ENCODE measurements at places on chromosomes 6 and 20. TPM values are rescaled to one million over a fixed set of nuclear protein-coding genes. Genes with fewer than 3 reads are reported as not detected.

Gene RIPOR3
- 10.1 TPM for total RNA-seq

Gene TRERF1
- total RNA-seq = 1.3 TPM

Gene C6orf141
- not detected for total RNA-seq

Gene FLRT3
- 0.58 TPM for total RNA-seq

Gene PRDM13
- total RNA-seq = not detected

Gene EDN1
- total RNA-seq = 4.1 TPM

Gene SLC44A4
- not detected for total RNA-seq

Gene KCNG1
- total RNA-seq = 0.52 TPM

Gene MYLK2
- not detected for total RNA-seq

DNA sequence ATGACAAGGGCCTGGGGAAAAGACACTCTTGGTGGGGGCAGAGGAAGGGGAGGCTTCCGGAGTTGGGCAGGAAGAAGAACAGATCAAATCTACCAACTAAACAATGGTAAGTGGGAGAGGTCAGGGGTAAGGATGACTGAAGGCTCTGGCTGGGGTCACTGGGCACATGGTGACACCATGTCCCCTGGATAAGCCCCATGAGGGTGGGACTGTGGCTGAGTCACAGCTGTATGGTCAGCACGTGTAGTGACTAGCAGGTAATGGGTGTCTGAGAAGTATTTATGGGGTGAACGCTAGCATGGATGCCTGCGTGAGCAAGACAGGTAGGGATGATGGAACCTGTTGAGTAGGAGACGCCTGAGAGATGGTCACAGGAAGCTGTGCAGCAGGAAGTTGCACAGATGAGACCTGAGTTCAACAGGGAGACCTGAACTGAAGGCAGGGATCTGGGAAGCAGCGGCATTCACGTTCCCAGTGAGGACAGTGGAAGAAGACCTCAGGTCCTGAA, 64.5 kb upstream of the SNX9 start:
- H3K27ac ChIP-seq = no peak overlapping the region
- no peaks in the 10 kb centered on the region for H3K36me3 ChIP-seq
- no peaks in the 10 kb centered on the region for H3K27me3 ChIP-seq
- H3K4me1 ChIP-seq = peaks cover 14% of the 10 kb centered on the region

- no peak for DNase-seq
- peaks cover 82% of the 10 kb centered on the region for H3K36me3 ChIP-seq
- H3K4me3 ChIP-seq = no peak overlapping the region
- H3K27me3 ChIP-seq = no peaks in the 10 kb centered on the region
- peaks cover 12% of the 10 kb centered on the region for H3K4me1 ChIP-seq
- no peak overlapping the region for H3K27ac ChIP-seq
Observed at GRCh38 chr20:53574819-53575218, 18.8 kb downstream of the ZNF217 start.

DNA sequence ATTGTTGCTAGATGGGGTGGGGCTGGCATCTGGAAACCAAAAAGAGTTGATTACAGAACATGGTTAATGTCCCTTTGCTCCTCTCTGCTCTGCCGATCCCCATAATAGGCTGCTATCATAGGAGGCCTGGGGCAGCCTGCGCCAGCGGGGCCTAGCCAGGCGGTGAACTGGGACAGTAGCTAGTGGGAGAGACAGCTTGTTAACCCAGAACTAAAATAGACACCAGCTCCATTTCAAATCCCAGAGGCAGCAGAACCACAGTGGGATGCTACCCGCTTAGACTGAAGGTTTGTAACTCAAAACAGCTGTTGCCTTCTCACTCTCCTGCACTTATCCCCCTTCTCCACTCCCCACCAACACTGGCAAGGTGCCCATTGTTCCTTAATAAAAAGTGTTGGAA, 98.5 kb downstream of the SSR1 start:
- H3K27ac ChIP-seq = peak overlapping the region; percentile 53
- no peaks in the 10 kb centered on the region for H3K27me3 ChIP-seq

- H3K36me3 ChIP-seq = no peaks in the 10 kb centered on the region
- H3K27ac ChIP-seq = no peak overlapping the region
- no peaks in the 10 kb centered on the region for H3K27me3 ChIP-seq
- no peak overlapping the region for H3K4me3 ChIP-seq
Observed at GRCh38 chr6:137427656-137428290, 66.4 kb downstream of the OLIG3 start.

DNA sequence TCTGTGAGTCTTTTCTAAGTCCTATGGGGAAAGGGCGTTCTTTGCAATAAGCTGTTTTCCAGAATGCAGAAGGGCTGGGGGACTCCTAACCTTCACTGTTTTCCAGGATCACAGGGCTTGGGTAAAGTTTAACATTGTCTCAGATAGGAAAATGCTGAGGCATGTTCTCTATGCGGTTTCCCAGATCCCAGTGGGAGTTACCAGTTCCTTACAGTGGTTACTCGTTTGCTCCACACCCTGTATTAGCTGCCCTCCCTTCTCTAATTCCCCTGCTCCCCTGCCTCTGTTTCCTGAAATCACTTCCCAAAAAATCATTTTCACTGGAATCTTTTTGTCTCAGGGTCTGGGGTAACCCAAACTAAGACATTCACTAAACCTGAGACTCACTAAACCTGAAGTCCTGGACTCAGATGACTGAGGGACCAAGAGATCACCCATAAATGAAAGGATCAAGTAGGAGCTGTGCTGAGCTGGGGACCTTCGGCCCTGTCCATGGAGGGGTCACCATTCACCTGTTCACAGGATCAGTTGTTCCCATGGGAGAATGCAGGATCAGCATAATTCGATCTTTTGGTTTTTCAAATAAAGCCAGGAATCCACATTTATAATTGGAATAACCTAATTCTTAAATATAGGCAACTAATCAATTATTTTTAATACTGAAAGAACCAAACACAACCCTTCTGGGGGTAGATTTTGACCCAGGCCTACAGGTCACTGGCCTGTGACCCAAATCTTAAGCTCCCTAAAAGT, 76.2 kb downstream of the ISM1 start:
- no peaks in the 10 kb centered on the region for H3K27me3 ChIP-seq
- no peak for DNase-seq
- no peaks in the 10 kb centered on the region for H3K36me3 ChIP-seq
- H3K4me1 ChIP-seq = no peaks in the 10 kb centered on the region
- H3K27ac ChIP-seq = no peak overlapping the region

- no peak overlapping the region for H3K27ac ChIP-seq
- no peak overlapping the region for H3K4me3 ChIP-seq
- DNase-seq = no peak
- no peaks in the 10 kb centered on the region for H3K4me1 ChIP-seq
- H3K36me3 ChIP-seq = no peaks in the 10 kb centered on the region
Observed at GRCh38 chr20:6974838-6975237, 207.4 kb downstream of the BMP2 start.

- no peak for DNase-seq
- H3K27ac ChIP-seq = no peak overlapping the region
Observed at GRCh38 chr20:62830821-62831220, 14.0 kb downstream of the COL9A3 start.

DNA sequence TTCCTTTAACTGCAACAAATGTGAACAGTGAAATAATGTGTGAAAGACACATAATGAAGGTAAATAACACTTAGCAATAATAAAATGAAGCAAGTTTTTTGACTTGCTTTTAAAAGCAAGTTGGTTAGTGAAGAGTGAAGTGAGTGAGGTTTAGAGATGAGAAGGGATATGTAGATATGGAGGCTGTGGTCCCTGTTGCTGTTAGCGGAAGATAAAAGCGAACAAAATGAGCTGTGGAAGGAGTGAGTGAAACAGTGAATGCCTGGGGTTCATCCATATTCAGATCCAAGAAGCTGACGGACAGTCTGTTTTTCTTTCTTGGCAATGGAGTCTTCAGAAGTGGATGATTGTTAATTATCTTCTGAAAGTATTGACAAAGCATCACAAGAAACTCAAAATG, 23.5 kb downstream of the ZBTB9 start:
- H3K4me1 ChIP-seq = no peaks in the 10 kb centered on the region
- DNase-seq = no peak
- H3K27ac ChIP-seq = no peak overlapping the region

- H3K27me3 ChIP-seq = no peaks in the 10 kb centered on the region
- DNase-seq = no peak
- H3K4me3 ChIP-seq = no peak overlapping the region
- peaks cover 4% of the 10 kb centered on the region for H3K4me1 ChIP-seq
- H3K27ac ChIP-seq = no peak overlapping the region
- no peaks in the 10 kb centered on the region for H3K36me3 ChIP-seq
Observed at GRCh38 chr20:48622421-48622820, 205.4 kb downstream of the PREX1 start.

DNA sequence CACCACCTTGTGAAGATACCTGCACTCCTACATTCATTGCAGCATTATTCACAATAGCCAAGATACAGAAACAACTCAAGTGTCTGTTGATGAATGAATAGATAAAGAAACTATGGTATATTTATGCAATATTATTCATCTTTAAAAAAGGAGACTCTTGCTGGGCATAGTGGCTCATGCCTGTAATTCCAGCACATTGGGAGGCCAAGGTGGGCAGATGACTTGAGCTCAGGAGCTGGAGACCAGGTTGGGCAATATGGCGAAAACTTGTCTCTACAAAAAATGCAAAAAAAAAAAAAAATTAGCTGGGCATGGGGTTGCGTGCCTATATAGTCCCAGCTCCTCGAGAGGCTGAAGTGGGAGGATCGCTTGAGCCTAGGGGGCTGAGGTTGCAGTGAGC, 119.8 kb downstream of the GJA1 start:
- no peak overlapping the region for H3K27ac ChIP-seq
- H3K4me1 ChIP-seq = no peaks in the 10 kb centered on the region
- no peak for DNase-seq
- no peak overlapping the region for H3K4me3 ChIP-seq

- H3K4me1 ChIP-seq = no peaks in the 10 kb centered on the region
- DNase-seq = no peak
- no peak overlapping the region for H3K4me3 ChIP-seq
- H3K36me3 ChIP-seq = no peaks in the 10 kb centered on the region
- H3K27me3 ChIP-seq = no peaks in the 10 kb centered on the region
Observed at GRCh38 chr20:20939006-20939405, 167.2 kb downstream of the LINC00237 start.

DNA sequence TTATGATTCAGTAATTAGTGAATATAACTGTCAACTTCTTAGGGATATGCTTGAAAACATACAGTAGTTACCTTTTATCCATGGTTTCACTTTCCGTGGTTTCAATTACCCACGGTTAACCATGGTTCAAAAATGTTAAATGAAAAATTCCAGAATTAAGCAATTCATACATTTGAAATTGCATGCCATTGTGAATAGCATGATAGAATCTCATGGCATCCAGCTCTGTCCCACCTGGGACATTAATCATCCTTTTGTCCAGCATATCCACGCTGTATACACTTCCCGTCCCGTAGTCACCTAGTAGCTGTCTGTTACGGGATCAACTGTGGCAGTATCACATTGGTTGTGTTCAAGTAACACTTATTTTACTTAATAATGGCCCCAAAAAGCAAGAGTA, 781.7 kb upstream of the CITED2 start:
- H3K27me3 ChIP-seq = no peaks in the 10 kb centered on the region
- no peaks in the 10 kb centered on the region for H3K36me3 ChIP-seq
- no peak for DNase-seq
- no peak overlapping the region for H3K4me3 ChIP-seq

GRCh38 chr6:24940311-24940917, 4.7 kb upstream of the RIPOR2 start:
- no peaks in the 10 kb centered on the region for H3K36me3 ChIP-seq
- no peak overlapping the region for H3K27ac ChIP-seq
- H3K4me3 ChIP-seq = no peak overlapping the region
- no peaks in the 10 kb centered on the region for H3K4me1 ChIP-seq
- DNase-seq = no peak
- H3K27me3 ChIP-seq = no peaks in the 10 kb centered on the region

- H3K4me1 ChIP-seq = peaks cover 54% of the 10 kb centered on the region
- H3K4me3 ChIP-seq = no peak overlapping the region
Observed at GRCh38 chr20:17614176-17614811, 44.4 kb downstream of the DSTN start.

- no peak overlapping the region for H3K27ac ChIP-seq
- peaks cover 35% of the 10 kb centered on the region for H3K4me1 ChIP-seq
- no peak for DNase-seq
- no peaks in the 10 kb centered on the region for H3K36me3 ChIP-seq
- H3K4me3 ChIP-seq = no peak overlapping the region
Observed at GRCh38 chr6:6796818-6797217, 208.3 kb downstream of the LY86 start.

GRCh38 chr6:141561154-141561553, 571.6 kb upstream of the GJE1 start:
- H3K36me3 ChIP-seq = no peaks in the 10 kb centered on the region
- H3K27me3 ChIP-seq = no peaks in the 10 kb centered on the region
- no peak overlapping the region for H3K4me3 ChIP-seq
- no peak overlapping the region for H3K27ac ChIP-seq

- H3K27me3 ChIP-seq = no peaks in the 10 kb centered on the region
- H3K4me1 ChIP-seq = no peaks in the 10 kb centered on the region
- H3K27ac ChIP-seq = no peak overlapping the region
- DNase-seq = no peak
- H3K36me3 ChIP-seq = no peaks in the 10 kb centered on the region
Observed at GRCh38 chr20:52470561-52470960, 279.0 kb upstream of the ZFP64 start.

DNA sequence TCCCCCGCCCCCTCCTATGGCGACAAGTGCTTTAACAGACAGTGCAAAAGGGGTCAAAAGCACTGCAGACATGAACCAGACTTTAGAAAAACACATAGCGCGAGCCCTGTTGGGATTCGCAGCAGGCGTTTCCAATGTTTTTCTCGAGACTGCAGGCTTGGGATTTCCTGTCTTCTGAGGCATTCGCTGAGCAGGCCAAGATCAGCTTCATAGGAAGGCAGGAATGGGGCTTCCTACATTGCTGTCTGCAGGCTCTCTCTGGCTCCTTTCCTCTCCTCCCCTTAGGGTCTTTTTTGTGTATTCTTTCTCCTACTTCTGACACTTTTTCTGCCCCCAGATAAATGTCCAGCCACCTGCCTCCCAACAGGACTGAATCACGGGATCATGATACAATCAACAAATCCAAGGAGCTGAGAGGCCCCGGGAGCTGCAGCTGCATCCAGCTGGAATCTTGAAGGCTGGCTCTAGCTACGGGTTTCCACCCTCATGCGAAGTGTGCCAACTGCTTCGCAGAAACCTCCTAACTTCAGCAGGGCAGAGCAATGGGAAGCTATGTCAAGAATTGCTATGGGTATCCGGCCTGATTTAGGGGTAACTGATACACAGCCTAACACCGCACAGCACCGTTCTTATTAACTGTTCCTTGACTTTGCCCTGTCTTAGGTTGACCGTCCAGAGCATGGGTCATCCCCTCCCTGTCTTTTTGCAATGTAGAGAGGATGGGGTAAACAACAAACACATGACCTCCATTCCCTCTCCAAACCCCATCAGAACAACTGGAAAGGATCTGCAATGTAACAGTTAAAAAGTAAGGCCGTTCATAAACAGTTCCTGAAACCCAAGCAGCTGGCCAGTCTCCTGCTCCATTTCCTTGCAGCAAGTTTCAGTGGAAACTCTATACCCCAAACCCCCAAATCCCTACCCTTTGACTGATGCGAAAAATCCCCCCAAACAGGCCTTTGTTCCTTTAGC, 31.5 kb downstream of the SNX5 start:
- peak; percentile 60 for DNase-seq
- peak overlapping the region; percentile 15 for H3K27ac ChIP-seq
- no peak overlapping the region for H3K4me3 ChIP-seq
- peaks cover 6% of the 10 kb centered on the region for H3K4me1 ChIP-seq

- DNase-seq = no peak
- no peak overlapping the region for H3K27ac ChIP-seq
- H3K4me3 ChIP-seq = no peak overlapping the region
- no peaks in the 10 kb centered on the region for H3K27me3 ChIP-seq
- H3K4me1 ChIP-seq = no peaks in the 10 kb centered on the region
Observed at GRCh38 chr20:6299456-6299855, 176.6 kb upstream of the FERMT1 start.

GRCh38 chr20:10774357-10774943, 100.7 kb upstream of the JAG1 start:
- no peaks in the 10 kb centered on the region for H3K27me3 ChIP-seq
- H3K4me1 ChIP-seq = no peaks in the 10 kb centered on the region
- no peak overlapping the region for H3K4me3 ChIP-seq
- no peak overlapping the region for H3K27ac ChIP-seq
- no peak for DNase-seq
- no peaks in the 10 kb centered on the region for H3K36me3 ChIP-seq
